ENCODE measurements at places on chromosomes 1 and 21.

- peak; percentile 46 for DNase-seq
Measured at GRCh38 chr1:176878750-176879536, 285.6 kb downstream of the ASTN1 start.

DNA sequence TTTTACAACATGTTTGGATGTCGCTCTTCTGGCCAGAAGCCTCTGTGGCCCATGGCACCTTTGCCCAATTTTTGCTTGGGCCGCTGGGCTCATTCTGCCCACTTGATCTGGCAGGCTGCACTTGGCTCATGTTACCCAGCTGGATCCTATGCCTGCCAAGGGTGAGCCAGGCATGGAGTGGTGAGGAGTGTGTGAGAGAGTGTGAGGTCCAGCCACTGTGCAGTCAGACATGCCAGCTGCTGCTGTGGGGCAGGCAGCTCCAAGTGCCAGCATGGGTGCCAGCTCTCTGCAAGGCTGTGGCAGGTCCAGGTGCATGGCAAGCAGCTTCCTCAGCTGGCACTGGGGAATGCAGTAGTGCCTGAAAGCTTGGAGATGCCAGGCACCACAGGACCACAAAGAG, 71.0 kb downstream of the EBNA1BP2 start:
- DNase-seq, result no peak

DNA sequence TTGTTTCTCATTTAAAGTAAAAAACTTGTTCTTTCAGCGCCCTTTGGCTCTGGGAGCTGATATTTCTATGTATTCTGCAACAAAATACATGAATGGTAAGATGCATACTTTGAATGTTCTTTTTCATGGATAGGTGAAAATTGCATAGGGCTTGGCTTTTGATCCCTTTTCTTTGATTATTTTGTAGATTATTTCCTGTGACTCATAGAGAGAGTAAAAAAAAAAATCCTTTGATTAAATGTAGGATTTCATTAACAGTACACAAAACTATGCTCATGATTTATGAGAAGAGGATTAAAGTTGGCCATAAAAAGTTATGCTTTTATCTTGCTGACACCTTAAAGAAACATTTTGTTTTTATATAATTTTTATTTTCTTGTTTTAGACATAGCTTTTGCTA, 18.7 kb downstream of the CTH start:
- DNase-seq, result no peak

DNA sequence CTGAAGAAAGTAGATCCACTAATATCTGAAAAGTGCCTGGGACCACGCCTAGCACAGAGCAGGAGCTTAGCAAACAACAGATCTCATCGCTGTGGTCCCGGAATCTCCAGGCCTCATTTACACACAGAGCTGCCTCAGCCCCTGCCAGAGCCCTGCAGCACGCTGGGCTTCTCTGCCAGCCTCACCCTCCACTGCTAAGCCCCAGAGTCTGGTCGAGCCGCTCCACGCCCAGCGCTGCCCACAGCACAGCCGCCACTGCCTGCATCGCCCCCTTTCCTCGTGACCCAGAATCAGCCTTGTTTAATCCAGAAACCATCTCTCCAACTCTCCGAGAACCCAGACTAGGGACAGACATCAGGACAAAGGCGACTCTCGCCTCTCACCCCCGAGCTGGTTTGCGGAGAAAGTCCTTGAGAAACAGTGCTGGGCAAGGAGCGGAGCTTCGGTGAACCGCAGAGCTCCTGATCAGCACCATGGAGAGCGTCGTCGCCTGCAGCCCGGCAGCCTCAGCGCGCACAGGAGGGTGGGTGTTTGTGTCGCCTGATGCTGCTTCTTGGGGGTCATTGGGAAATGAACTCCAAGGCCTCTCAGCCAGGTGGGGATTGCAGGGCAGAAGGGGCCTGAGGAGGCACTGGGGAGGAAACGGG, 145.1 kb downstream of the NPHP4 start:
- DNase-seq, result peak; percentile 96

DNA sequence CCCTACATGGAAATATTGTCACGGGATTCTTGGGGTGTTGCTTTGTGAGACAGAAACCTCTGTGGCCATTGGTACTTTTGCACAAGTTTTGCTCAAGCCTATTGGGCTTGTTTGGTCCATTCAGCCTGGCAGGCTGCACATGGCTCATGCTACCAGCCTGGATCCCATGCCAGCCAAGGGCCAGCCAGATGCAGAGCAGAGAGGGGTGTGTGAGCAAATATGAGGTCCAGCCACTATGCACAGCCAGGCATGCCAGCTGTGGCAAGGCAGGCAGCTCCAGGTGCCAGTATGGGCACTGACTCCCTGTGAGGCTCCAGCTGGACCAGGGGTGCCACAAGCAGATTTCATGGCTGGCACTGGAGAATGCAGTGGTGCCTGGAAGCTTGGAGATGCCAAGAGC, 6.7 kb upstream of the CHD1L start:
- DNase-seq, result no peak

DNA sequence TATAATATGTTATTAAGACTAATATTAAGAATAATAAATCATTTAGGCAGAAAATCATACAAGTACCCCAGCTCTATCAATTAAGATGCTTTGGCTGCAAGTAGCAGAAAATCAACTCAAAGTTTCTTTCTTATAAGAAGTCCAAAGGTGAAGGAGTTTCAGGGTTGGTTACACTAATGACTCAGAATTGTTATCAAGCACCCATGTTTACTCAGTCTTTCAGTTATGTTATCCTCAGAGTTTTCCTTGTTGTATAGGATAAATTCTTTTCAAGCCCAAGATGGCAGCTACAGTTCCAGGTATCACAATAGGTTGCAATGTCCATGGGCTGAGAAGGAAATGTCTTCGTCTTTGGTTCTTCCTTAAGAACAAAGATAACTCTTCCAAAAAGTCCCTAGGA, 163.6 kb downstream of the TNFSF18 start:
- DNase-seq, result no peak

- no peak for DNase-seq
Measured at GRCh38 chr21:40615505-40616376, 231.2 kb downstream of the DSCAM start.

DNA sequence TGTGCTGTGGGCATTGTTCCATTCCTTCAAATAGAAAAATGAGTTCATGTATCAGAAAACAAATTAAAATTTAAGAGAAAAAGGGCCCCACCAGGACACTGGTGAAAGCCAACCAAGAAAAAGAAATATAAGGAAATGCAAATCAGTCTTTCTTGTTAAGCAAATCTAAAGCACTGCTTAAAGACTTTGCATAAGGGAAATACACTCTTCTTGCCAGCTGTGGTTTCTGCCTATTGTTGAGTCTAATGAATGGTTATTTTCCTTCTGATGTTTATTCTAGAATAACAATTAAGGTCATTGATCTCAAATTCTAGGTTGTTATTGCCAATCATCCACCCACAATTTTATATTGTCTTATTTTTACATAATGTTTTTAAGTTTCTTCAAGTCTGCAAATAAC, 158.6 kb upstream of the SNX7 start:
- DNase-seq, result peak; percentile 10

DNA sequence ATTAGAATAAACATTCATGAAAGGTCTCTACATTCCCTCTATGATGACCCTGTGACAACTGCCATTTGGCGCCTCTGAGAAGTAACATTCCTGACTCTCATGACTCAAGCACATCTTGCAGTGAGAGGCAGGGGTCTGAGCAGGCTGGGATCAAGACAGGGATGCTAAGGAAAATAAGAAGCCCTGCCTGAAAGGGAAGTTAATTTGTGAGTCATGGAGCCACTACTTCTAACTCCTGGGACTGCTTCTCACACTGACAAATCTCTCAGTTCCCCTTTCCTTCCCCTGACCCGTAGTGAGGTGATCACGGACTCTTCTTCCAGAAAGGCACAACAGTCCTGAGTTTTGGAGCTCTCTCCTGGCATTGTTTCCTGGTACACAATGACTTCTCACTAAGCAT, 231.9 kb downstream of the TNR start:
- DNase-seq, result no peak

DNA sequence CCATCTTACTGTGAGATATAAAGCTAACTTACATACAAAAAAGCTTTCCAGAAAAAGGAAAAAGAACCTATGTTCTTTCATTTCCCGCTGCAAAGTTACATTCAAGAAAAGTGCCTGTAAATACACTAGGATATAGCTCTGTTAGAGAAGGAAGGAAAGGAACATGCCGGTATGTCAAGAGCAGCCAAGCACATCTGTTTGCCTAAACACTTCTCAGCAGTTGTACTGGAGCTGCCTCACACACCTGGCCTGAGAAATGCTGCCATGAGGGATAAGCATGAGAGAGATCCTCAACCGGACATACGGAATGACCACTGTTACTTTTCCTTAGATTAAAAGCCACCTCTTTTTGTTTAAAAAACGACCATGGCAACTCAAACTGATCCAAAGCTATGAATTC, 189.7 kb downstream of the RERE start:
- no peak for DNase-seq

- DNase-seq, result no peak
Measured at GRCh38 chr1:50917138-50918137, 42.6 kb downstream of the FAF1 start.

DNA sequence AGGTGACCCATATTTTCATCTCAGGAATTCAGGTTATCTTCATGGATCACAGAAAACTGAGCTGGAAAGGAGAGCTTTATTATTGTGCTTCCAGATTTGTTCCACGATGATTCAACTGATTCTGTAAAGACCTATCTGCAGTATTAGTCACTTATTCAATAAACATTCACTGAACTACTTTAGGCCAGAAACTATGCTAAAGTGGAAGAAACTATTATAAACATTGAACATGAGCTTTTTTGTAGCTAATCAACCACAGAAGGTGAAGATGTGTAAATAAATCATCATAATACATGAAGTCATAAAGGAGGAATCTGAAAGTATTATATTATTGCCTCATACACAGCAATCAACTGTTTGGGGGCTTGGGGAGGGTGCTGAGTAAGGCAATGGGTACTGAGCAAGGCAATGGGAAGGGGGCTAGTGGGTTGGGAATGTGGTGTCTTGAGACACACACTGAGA, 30.6 kb upstream of the EXO1 start:
- DNase-seq, result no peak

DNA sequence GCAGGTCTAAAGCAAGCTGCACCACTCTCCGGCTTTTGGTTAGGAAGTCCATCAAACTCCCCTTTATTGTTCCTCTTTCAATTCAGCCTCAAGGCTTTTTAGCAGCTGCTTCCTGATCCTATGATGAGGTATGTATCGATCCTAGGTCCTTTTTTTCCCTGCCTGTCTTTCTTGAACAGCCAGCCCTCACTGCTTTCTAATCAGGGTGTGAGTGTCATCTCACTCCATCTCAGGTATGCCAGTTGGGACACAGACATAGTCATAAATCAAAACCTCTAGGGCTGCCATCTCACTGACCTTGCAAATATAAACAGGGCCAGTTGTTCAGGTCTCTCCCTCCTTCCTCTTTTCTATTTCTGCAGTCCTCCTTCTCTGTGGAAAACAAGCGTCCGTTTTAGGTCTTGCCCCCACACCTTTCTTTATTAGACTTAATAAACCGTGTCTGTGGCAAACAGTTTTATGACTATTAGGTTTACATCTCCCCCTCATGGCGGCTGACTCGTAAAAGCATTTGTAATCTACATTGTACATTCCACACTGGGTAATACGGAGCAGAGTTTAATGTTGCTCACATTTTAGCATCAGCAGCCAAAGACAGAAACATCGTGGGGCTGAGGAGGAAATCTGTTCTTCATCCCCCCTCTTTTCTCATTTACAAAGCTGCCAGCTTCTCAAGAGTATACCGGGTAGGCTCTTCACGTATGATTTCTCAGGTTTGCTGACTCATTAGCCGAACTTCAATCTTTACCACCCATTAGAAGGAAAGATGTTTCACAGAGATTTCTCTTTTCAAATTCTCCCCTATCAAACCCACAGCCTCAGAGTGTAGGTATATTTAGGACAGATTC, 11.6 kb downstream of the STYXL2 start:
- DNase-seq, result no peak

GRCh38 chr1:204188959-204189639, 7.2 kb downstream of the KISS1 start:
- DNase-seq, result no peak

- DNase-seq, result no peak
Measured at GRCh38 chr1:26078286-26079177, 11.1 kb upstream of the TRIM63 start.

GRCh38 chr1:178966312-178966711, 59.4 kb upstream of the FAM20B start:
- DNase-seq, result no peak

DNA sequence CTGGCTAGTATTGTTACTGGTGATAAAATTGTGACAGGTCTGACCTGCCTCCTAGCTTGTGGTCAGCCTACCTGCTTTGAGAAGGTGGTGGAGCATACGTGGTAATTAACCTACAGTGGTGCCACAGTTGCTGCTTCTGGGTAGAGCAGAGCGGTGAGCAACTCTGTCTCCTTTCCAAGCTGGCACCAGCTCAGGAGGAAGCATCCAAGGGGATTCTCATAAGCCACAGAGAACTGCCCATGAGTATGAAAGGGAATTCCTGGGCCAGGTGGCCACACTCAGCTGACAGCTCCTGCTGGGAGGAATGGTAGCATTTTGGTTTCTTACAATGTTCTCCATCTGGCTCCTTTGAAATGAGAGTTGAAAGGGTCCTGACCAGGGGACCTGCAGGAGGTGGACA, 39.4 kb downstream of the ATP2B4 start:
- no peak for DNase-seq

DNA sequence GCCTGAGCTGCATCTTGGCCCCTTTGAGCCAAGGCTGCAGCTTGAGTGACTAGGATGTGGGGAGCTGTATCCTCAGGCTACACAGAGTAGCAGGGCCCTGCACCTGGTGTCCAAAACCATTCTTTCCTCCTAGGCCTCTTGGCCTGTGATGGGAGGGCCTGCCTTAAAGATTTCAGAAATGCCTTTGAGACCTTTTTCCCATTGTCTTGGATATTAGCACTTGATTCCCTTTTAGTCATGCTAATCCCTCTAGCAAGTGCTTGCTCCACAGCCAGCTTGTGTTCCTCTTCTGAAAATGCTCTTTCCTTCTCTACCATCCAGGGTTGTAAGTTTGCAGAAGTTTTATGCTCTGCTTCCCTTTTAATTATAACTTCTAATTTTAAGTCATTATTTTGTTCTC, 21.7 kb upstream of the KIRREL1 start:
- DNase-seq, result no peak

DNA sequence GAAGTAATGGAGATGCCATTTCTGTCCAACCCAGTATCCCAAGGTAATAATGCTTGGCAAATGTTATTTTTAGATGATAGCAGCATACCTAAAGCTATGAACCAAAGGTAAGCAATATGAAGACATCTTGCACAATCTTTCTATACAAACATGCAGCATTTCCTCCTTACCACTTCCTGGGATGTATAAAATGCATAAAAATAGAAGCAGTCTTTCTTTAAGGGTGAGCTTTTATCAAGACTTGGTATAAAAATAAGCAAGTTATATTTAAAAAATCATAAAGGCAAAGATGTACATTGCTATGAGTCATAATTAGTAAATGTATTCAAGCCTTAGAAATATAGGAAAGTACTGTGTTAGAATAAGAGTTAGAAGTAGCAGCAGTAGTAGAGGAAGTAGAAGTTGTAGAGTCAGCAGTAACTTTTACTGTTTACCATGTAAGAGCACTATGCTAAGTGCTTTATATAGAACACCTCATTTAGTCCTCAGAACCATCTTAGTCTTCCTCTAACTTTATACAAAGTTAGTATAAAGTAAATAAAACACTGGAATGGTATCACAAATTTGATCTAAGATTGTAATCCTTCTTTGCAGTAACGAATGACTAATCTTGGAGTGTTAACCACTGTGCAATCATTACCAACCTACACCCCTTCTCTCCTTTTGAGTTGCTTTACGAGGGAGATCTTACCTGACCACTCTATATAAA, 371.3 kb downstream of the VAV3 start:
- no peak for DNase-seq
